CD4-positive, alpha-beta memory T cell (primary cell): ENCODE measurements at places on chromosomes 16 and 17. TPM values are rescaled to one million over a fixed set of nuclear protein-coding genes. Genes with fewer than 3 reads are reported as not detected.

Gene HSD3B7
- 3.6 TPM for total RNA-seq

Gene ANKRD13B
- 2.3 TPM for total RNA-seq

Gene GPR179
- 0.12 TPM for total RNA-seq

Gene RHBDL3
- total RNA-seq = not detected

Gene HP
- total RNA-seq = not detected

Gene HOXB1
- total RNA-seq = not detected

Gene KRTAP16-1
- total RNA-seq = 0.28 TPM

Gene TMC7
- not detected for total RNA-seq

Gene ARL4D
- total RNA-seq = 1.5 TPM

Gene PSMD11
- total RNA-seq = 68.2 TPM

Gene TBX21
- 15.8 TPM for total RNA-seq

Gene RNF157
- 22.5 TPM for total RNA-seq

Gene CRHR1
- total RNA-seq = not detected

Gene ITGAD
- total RNA-seq = not detected

Gene ARRB2
- total RNA-seq = 341 TPM

Gene TEX19
- not detected for total RNA-seq

Gene FMNL1
- total RNA-seq = 405 TPM

Gene GDPD1
- 4.5 TPM for total RNA-seq

Gene ST6GALNAC1
- total RNA-seq = 14.6 TPM

Gene ABCA8
- total RNA-seq = not detected

Gene CRLF3
- total RNA-seq = 92.7 TPM

Gene WSCD1
- 0.47 TPM for total RNA-seq

Gene MED31
- 30.8 TPM for total RNA-seq

Gene ABCC12
- total RNA-seq = not detected

Gene PIRT
- not detected for total RNA-seq

Gene SPNS3
- 1.6 TPM for total RNA-seq

Gene HOXB6
- total RNA-seq = 0.38 TPM

Gene TNFSF13
- total RNA-seq = 2.9 TPM

Gene IRX6
- not detected for total RNA-seq

Gene FAM234A
- 41.1 TPM for total RNA-seq

Gene HSD17B2
- not detected for total RNA-seq

Gene MT1E
- total RNA-seq = not detected

Gene SMPD3
- total RNA-seq = 0.75 TPM

Gene ZNF469
- total RNA-seq = 0.64 TPM

Gene ASPHD1
- total RNA-seq = not detected

Gene PRSS21
- total RNA-seq = 0.96 TPM

Gene KRTAP1-5
- total RNA-seq = not detected

Gene TCF25
- 283 TPM for total RNA-seq

Gene MYH8
- not detected for total RNA-seq
